ENCODE measurements at places on chromosomes 2 and 18.

DNA sequence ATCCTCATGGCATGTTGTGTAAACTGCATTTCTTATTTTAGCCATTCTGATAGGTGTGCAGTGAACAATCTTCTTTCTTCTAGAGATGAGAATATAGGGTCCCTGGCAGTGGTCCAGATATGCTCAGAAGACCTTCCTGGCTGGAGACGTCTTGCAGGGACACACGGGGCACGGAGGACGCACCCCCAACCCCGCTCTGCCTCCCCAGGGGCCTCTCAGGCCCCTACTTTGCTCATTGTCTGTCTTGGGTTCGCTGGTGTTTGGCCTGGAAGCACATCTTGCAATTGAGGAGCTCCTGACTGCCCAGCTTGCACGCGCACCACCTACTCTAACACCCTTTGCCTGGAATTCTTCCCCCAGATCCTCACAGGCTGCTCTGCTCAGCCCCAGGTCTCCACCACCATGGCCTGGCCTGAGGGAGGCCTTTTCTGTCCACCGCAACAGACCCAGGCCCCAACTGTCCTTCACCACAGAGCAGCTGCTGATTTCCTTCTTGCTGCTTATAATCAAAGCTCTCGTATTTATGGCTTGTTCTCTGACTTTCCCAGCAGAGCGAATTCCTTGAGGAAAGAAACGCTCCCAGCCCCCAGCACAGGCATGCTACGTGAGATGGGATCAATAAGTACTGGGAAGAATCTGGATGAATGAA lies 295.9 kb upstream of the HDAC4 start:
- no peak for DNase-seq

DNA sequence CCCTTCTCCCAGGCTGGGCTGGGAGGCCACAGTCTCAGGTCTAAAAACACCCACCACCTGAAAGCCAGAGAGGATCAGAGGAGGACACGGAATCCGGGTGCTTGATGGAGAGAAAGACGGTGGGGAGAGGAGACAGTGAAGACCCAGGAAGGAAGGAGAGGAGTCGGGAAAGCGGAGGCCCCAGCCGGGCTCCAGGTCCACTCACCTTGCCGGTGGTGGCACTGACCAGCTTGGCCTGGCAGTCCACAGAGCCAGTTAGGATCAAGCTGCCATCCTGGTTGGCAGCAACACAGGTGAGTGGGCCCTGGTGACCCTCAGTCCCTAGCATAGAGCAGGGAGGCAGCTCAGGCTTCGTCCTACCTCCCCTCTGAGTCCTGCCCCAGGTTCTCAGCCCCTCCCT lies 4.3 kb downstream of the AAMP start:
- DNase-seq, result no peak

DNA sequence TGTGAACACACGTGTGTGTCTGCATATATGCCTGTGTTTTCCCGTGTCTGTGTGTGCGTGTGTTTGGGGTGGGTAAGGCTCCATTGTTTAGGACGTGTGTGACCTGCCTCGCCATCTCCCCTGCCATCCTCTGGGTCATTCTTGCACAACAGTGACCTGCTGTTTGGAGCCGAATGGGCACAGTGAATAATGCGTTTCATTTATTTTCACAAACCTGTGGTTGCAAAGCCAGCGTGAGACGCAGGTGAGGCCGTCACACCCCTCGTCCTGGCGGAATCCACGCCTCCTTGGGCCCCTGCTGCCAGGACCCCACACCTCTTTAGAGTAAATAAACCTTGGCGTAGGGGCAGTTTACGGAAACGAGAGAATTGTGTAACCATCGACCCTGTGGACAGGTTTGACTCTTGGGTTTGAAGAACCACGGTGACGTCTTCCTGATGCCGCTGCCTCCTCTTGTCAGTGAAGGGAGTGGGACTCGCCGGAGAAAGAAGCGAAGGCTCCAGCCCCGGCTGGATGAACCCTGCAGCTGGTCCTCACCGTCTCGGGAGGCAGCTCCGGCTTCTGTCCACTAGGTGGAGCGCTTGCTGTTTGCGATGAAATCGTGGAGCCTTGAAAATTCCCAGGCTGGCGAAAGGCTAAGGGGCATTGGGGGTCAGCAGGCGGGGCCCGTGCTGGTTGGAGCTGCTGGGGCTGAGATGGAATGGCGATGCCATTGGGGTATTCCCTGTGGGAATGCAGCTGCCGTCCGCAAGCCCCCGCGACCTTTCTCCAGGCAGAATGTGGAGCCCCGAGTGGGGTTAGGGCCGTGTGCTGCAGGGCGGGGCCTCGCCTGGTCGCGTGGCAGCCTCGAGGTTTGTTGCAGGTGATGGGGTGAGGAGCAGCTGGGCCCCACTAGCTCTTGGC lies 81.1 kb downstream of the RTP5 start:
- DNase-seq, result peak; percentile 92

GRCh38 chr18:74513149-74513882 lies 17.2 kb downstream of the CNDP2 start:
- no peak for DNase-seq

DNA sequence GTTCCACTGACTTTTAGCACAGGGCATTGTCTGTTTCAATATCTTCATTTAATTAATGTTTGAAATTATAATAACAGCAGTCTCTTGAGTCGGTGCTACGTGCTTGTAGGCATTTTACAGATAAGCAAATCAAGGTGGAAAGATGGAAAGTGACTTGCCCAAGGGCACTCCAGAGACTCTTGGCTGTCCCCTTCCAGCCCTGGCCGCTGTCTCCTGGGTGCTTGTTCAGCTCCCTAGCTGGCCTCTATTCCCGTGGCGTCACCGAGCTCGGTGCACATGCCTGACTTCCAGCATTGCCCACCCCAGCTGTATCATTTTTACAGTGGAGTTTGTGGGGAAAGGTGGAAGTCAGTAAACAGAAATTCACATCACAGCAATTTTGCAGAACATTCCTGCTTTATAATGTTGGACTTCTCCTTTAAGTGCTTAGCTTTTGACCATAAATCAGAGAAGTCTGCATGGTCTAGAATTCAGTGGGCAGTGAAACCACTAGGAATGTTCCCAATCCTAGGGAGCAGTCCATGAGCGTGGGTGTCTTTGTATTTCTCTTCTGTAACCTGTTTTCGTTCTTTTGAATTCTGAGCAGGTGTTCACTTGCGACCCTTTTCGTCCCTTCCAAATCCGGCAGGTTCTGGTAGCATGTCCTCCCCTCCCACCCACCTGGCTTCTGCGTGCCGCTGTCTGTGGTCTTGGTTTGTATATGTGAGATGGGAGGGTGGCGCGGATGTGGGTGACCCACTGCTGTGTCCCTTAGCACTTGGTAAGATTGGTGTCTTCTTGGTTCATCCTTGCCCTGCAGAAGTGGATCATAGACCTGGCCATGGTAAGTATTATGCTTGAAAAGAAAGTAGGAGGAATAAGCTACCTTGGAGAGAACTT lies 8.4 kb downstream of the SLC66A3 start:
- DNase-seq, result no peak

DNA sequence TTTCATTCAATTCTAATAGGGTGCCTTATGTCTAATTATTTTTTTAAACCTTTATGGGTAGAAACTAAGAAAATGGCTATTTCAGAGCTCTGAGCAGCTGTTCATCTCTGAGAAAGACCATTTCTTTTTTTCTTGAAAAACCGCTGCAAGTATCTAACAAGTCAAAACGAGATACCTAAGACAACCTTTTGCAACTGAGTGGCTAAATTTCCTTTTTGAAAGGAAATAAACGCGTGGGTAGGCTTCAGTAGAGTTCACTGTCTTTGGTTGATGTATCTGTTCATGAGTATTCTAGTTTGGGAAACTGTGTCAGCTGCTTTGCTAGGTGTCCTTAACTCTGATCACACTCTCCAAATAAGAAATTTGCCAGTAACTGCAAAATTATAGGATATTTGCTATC lies 104.3 kb upstream of the LINC00305 start:
- no peak for DNase-seq

DNA sequence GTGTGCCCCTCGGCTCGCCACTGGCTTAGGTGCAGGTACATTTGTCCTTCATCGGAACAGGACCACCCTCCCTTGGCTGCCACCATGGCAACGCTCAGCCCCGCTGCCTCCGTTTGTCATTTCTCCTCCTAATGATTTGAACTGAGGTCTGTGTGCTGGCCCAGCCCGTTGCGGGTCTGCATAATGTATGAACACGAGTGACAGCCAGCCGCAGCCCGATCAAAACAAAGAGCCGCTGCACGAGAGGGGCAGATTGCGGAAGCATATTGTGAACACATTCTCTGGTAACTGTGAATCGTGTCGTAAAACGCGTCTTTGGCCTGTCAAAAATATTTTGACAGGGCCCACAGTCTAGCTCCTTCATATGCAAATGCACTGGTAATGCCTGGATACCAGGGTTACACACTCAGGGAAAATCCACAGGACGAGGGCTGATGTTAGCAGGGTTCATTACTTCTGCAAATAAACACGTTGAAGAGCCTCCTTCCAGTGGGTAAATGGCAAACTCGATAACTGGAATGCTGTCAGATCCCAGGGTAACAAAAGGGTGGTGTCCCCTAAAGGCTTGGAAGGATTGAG lies 137.0 kb downstream of the AGAP1 start:
- no peak for DNase-seq

- DNase-seq, result no peak
These were observed 2.1 kb upstream of the TRIB2 start for GRCh38 chr2:12714391-12715221.

Measured in GM20000 (cell line).